Colonic mucosa (tissue), 4 donors: ENCODE measurements at places on chromosomes 5 and 9. TPM values are rescaled to one million over a fixed set of nuclear protein-coding genes. Genes with fewer than 3 reads are reported as not detected.

DNA sequence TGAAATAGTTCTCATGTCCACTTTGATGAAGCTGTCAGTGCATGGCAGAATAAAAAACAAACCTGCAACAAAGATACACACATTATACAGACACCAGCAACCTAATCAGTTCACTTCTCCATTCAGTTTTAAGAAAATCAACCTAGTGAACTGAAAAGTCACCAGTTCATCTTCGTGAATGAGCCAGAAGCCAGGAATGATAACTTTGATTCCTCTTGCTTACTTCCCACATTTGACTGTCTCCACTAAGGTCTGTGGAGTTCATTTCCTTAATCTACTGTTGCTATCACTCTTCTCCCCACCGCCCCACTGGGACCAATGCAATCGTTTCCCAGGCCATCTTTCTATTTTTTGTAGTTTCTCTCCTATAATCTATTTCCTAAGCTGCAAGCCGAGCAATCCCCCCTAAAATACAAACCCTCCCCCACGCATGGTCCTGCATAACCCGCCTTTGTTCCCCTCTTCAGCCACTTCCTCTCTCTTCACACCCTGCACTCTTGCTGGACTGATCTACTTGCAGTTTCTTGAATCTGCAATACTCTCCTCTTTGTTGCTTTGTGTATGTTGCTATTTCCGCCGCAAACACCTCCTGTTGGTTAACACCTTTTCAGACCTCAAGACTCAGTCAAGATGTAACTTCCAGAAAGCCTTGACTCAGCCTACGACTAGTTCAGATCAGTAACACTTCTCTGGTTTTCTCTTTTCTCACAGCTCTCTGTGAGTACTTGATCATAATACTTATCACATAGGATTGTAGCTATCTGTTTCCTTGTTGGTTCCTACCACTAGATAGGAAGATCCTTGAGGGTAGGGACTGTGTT lies 16.6 kb downstream of the STOM start:
- H3K4me3 ChIP-seq = no peak overlapping the region
- H3K27ac ChIP-seq = peak overlapping the region; percentile 39
- H3K27me3 ChIP-seq = no peaks in the 10 kb centered on the region
- peaks cover 11% of the 10 kb centered on the region for H3K4me1 ChIP-seq
- H3K36me3 ChIP-seq = no peaks in the 10 kb centered on the region

DNA sequence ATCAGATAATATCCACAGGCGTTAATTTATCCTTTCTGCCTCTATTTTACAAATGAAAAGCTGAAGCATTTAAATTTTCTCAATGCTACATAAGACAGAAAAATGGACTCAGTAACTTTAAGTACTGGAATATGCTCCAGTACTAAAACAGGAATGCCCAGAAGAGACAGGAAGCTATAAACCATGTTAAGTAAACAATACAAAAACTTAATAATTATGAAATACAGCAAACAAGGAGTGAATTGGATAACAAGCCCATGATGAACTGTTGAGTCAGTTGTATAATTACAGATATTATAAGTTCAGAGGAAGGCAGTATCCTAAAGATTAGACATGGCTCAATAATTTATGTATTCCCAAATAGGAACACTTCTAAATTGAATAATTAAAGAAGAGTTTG lies 148.5 kb downstream of the CHSY3 start:
- DNase-seq = no peak
- no peak overlapping the region for H3K27ac ChIP-seq
- H3K4me3 ChIP-seq = no peak overlapping the region
- H3K27me3 ChIP-seq = no peaks in the 10 kb centered on the region

- H3K4me3 ChIP-seq = no peak overlapping the region
- peaks cover 5% of the 10 kb centered on the region for H3K36me3 ChIP-seq
- no peaks in the 10 kb centered on the region for H3K27me3 ChIP-seq
- no peak for DNase-seq
These were observed 4.3 kb downstream of the NHP2 start for GRCh38 chr5:178149199-178149932.

DNA sequence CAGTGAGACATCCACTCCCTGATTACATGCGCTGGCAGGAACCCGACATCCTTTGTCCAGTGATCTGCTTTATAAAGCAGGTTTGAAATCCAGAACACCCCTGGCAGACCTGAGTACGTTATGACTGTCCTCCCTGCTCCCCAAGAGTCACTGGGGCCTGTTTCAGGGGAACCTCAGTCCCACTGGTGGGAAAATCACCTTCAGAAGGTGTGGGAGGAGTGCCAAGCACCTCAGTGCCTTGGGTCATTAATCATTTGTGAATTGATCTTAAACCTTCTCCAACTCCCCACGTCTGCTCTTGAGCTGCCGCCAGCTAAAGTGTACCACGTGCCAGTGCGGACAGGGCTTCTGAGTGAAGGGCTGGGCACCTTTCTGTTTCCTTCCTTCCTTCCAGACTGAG lies 16.2 kb downstream of the SLC6A3 start:
- no peak overlapping the region for H3K27ac ChIP-seq
- no peaks in the 10 kb centered on the region for H3K27me3 ChIP-seq
- DNase-seq = no peak
- no peak overlapping the region for H3K4me3 ChIP-seq
- no peaks in the 10 kb centered on the region for H3K36me3 ChIP-seq

- H3K27ac ChIP-seq = no peak overlapping the region
- no peak overlapping the region for H3K4me3 ChIP-seq
- no peaks in the 10 kb centered on the region for H3K27me3 ChIP-seq
These were observed 81.8 kb upstream of the MAP3K1 start for GRCh38 chr5:56733580-56733979.

- DNase-seq = no peak
- no peak overlapping the region for H3K4me3 ChIP-seq
- no peaks in the 10 kb centered on the region for H3K27me3 ChIP-seq
- H3K27ac ChIP-seq = no peak overlapping the region
These were observed 45.1 kb upstream of the UGCG start for GRCh38 chr9:111851553-111851952.

- no peak for DNase-seq
- H3K36me3 ChIP-seq = no peaks in the 10 kb centered on the region
- no peaks in the 10 kb centered on the region for H3K27me3 ChIP-seq
- peaks cover 5% of the 10 kb centered on the region for H3K4me1 ChIP-seq
- H3K27ac ChIP-seq = peak overlapping the region; percentile 86
These were observed 49.7 kb downstream of the SEMA6A start for GRCh38 chr5:116524966-116525365.

- H3K36me3 ChIP-seq = no peaks in the 10 kb centered on the region
- H3K4me1 ChIP-seq = no peaks in the 10 kb centered on the region
- no peak overlapping the region for H3K4me3 ChIP-seq
- DNase-seq = no peak
These were observed 13.0 kb upstream of the GCNT1 start for GRCh38 chr9:76445976-76446375.

DNA sequence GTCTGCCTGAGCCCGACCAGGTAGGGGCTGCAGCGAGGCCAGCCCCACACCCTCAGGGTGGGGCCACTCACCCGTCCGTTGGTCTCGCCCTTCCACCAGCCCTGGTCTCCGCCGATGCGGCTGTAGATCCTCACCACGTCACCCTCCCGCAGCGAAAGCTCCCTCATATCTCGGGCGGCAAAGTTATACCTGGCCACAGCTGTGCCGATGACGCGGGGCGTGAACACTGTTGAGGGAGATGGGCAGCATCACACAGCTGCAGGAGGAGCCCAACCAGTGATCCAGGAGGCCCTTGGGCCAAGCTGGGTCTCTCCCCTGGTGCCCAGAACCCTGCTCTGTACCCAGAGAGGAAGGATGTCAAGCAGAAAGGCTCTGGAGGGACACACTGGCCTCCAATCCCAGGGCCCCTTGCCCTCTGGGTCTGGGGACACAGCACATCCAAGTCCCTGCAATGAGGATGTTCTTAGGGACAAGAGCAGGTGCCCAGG lies 30.3 kb upstream of the SARDH start:
- DNase-seq = no peak
- H3K36me3 ChIP-seq = peaks cover 4% of the 10 kb centered on the region
- H3K4me1 ChIP-seq = no peaks in the 10 kb centered on the region
- no peak overlapping the region for H3K4me3 ChIP-seq
- H3K27me3 ChIP-seq = no peaks in the 10 kb centered on the region

GRCh38 chr5:138372225-138372624 lies 19.7 kb downstream of the KDM3B start:
- DNase-seq = no peak
- H3K27me3 ChIP-seq = no peaks in the 10 kb centered on the region
- no peaks in the 10 kb centered on the region for H3K36me3 ChIP-seq
- no peaks in the 10 kb centered on the region for H3K4me1 ChIP-seq
- H3K27ac ChIP-seq = no peak overlapping the region

GRCh38 chr5:25009063-25009462 lies 364.3 kb upstream of the CDH10 start:
- H3K27me3 ChIP-seq = no peaks in the 10 kb centered on the region
- H3K27ac ChIP-seq = no peak overlapping the region
- DNase-seq = no peak
- H3K36me3 ChIP-seq = no peaks in the 10 kb centered on the region
- H3K4me3 ChIP-seq = no peak overlapping the region

- H3K4me3 ChIP-seq = no peak overlapping the region
- no peaks in the 10 kb centered on the region for H3K36me3 ChIP-seq
- DNase-seq = no peak
- H3K27ac ChIP-seq = no peak overlapping the region
- H3K27me3 ChIP-seq = peaks cover 45% of the 10 kb centered on the region
These were observed 4.6 kb downstream of the VCAN start for GRCh38 chr5:83475935-83476814.

DNA sequence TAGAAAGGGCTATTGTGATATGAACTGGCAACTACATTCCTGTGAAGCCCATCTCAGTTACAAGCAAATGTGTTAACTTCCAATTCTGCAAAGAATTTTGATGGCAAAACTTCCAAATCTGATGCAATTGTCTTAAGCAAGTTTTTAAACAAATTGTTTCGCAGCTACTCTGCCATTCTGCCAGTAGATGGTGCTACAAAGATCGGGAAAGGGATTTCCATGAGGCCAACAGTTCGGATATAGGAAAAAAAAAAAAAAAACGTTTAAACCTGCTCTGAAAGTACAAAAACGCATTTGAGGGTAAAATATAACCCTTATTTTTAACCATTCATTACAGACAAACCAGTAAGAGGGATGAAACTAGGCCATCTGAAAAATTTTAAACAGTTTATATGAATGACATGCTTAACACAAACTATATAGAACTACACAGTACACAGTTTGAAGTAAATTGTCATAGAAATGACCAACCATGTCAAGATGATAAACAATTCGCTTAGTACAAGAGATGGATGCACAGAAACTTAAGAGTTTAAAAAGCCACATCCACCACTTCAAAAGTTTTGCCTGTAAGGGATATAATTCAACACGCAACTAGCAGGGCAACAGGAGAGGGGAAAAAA lies 2.2 kb downstream of the HNRNPA0 start:
- H3K27me3 ChIP-seq = no peaks in the 10 kb centered on the region
- no peaks in the 10 kb centered on the region for H3K36me3 ChIP-seq
- H3K4me1 ChIP-seq = peaks cover 7% of the 10 kb centered on the region
- peak overlapping the region; percentile 88 for H3K4me3 ChIP-seq
- DNase-seq = peak; percentile 44

- DNase-seq = no peak
- no peaks in the 10 kb centered on the region for H3K36me3 ChIP-seq
- H3K27ac ChIP-seq = peak overlapping the region; percentile 5
- no peaks in the 10 kb centered on the region for H3K27me3 ChIP-seq
These were observed 29.1 kb upstream of the DUSP1 start for GRCh38 chr5:172800088-172800551.

DNA sequence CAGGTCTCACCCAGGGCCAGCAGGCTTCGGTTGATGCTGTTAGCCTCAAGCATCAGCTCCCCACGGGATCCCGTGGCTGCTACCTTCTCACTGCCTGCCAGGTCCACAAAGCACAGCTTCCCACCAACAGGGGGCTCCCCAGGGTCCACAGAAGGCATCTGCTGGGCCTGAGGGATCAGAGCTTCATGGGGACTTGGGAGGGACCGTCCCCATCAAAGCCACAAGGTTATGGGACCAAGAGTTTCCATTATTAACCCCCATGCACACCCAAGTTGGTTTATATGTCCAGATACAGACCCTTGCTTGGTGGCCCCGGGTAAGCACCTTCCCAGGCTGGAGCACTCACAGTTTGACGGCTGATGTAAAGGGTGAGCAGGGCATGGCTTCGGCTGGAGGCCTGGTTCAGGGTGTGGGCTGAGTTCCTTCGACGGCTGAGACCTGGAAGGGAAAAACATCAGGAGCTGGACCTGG lies 3.0 kb downstream of the KIF12 start:
- H3K4me1 ChIP-seq = no peaks in the 10 kb centered on the region
- H3K36me3 ChIP-seq = no peaks in the 10 kb centered on the region
- no peak for DNase-seq
- no peaks in the 10 kb centered on the region for H3K27me3 ChIP-seq
- H3K4me3 ChIP-seq = no peak overlapping the region

DNA sequence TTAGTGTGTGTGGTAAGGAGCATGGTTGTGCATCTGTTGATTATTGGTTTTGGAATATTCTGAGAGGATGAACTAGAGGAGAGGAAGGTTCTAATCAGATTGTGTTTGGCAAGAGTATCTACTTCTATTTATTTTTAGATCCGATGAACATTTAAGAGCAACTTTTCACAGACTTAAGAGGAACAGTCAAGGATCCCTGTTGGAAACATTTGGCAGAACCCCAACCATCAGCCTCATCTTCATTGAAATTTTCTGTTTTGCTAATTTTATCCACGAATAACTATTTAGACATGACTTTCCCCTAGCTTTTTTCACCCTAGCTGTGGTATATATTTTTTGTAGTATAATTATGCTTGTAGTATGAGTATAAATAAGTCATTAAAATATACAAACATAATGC lies 868.5 kb downstream of the MAT2B start:
- H3K27me3 ChIP-seq = no peaks in the 10 kb centered on the region
- no peak overlapping the region for H3K27ac ChIP-seq
- no peak for DNase-seq
- H3K4me1 ChIP-seq = no peaks in the 10 kb centered on the region
- no peaks in the 10 kb centered on the region for H3K36me3 ChIP-seq

DNA sequence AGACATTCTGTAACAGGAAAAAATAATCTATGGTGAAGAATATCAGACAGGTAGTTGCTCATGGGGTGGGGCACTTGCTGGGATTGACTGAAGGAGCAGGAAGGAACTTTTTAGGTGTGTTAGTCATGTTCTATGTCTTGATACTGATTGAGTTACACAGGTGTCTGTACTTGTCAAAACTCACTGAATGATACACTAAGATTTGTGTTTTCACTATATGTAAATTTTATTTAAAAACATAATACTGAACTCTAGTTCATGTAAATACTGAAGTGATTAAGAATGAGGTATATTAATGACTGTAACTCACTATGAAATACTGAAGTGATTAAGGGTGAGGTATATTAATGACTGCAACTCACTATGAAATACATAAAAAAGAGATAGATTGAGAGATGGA lies 28.5 kb downstream of the IL6ST start:
- no peak overlapping the region for H3K27ac ChIP-seq
- no peaks in the 10 kb centered on the region for H3K27me3 ChIP-seq
- no peak overlapping the region for H3K4me3 ChIP-seq
- H3K4me1 ChIP-seq = no peaks in the 10 kb centered on the region
- DNase-seq = no peak

Gene DRD1
- total RNA-seq = not detected

Gene QRFP
- total RNA-seq = 0.77 TPM

Gene IPPK
- 8.2 TPM for total RNA-seq

Gene GDNF
- 1.6 TPM for total RNA-seq

Gene SOWAHA
- 30.7 TPM for total RNA-seq

Gene BRINP1
- 0.10 TPM for total RNA-seq
